ENCODE measurements at places on chromosomes 7 and 10.

GRCh38 chr7:2299870-2300512 lies 14.2 kb downstream of the SNX8 start:
- no peak for DNase-seq

DNA sequence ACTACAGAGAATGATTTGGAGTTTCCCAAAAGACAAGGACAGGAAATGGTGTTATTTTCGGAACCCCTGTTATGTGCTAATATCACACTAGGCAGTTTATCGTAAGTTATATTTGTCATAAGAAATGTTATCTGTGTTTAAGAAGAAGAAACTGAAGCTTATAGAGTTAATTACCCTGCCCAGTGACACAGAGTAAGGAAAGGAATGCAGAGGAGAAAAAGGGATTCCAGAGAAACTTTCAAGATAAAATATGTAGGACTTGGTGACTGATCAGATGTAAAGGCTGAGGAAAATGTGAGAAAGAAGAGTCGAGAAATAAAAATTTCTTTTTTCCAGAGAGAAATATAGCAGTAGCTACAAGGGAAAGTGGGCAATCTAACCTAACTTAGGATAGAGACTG lies 63.5 kb upstream of the ZNF746 start:
- DNase-seq, result no peak

DNA sequence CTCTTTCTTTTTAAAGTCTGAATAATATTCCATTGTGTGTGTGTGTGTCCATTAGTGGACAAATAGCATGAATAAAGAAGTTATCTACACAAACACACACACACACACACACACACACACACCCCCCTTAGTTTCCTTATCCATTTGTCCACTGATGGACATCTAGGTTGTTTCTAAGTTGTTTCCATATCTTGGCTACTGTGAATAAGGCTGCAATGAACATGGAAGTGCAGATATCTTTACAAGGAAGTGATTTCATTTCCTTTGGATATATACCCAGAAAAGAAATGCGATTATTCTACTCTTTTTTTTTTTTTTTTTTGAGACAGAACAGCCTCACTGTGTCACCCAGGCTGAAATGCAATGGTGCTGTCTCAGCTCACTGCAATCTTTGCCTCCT lies 113.5 kb downstream of the MBL2 start:
- no peak for DNase-seq

DNA sequence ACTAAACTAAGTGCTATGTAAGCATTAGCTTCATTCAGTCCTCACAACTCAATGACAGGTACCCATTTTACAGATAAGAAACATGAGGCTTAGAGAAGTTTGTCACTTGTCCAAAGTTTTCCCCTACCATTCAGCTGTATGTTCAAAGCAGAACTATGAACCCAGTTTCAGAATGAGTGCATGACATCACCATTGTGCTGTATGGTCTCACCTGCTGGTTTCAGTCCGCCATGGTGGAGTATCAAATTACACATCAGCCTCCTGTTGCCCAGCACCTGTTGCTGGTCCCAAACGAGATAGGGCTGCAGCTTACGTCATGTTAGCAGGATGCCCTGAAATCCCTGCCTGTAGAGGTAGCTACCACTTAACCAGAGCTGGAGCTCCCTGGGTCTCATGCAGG lies 95.0 kb downstream of the DYNC1I1 start:
- DNase-seq, result no peak

DNA sequence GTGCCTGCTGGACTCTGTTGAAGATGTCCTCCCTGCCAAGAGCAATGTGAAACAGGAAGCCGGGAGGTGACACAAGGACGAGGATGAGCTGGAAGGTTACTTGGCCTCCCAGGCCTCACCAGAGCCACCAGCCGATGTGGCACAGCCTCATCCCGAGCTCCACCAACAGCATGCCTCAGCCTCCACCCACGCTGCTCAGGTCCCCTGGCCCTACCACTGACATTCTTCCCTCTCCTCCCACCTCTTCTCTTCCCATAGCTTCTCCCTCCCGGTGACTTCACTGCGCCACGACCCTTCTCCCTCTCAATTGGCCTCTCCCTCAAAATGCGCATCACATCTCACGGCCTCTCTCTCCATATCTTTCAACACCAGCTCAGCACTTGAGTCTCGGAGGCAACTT lies 249.9 kb downstream of the SKAP2 start:
- no peak for DNase-seq

- no peak for DNase-seq
Measured at GRCh38 chr7:39624442-39624807, 1.1 kb downstream of the RALA start.

DNA sequence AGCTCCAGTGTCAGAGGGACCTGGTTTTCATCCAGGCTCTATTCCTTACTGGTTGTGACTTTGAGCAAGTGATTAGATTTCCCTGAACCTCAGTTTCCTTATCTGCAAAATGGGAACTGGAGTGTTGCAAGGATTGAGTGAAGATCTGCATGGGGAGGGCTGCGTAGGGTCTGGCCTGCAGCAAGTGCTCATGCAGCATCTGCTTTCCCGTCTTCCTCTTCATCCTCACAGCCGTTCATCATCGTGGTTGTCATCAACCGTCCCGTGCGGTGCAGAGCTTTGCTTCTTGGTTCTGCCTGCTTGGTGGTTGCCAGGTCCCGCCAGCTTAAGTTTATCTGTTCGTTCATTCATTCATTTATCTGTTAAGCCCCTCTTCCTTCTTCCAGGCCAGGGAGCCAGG lies 135.0 kb downstream of the GRK5 start:
- DNase-seq, result no peak

DNA sequence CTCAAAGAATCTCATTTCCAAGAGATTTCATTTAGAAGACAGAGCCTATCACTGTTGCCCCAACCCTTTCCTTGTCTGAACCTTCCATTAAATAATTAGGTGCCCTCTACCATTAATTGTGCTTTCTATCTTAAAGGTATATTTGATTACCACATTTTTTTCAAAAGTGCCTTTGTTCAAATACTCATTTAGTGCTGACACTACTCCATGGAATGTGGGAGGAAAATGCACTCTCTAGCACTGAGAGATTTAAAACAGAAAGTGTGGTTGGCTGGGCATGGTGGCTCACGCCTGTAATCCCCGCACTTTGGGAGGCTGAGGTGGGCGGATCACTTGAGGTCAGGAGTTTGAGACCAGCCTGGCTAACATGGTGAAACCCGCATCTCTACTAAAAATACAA lies 119.8 kb downstream of the CACNA2D1 start:
- DNase-seq, result no peak

GRCh38 chr10:62433181-62433692 lies 59.1 kb downstream of the ZNF365 start:
- DNase-seq, result no peak

GRCh38 chr7:94433224-94433623 lies 38.5 kb downstream of the COL1A2 start:
- DNase-seq, result no peak

DNA sequence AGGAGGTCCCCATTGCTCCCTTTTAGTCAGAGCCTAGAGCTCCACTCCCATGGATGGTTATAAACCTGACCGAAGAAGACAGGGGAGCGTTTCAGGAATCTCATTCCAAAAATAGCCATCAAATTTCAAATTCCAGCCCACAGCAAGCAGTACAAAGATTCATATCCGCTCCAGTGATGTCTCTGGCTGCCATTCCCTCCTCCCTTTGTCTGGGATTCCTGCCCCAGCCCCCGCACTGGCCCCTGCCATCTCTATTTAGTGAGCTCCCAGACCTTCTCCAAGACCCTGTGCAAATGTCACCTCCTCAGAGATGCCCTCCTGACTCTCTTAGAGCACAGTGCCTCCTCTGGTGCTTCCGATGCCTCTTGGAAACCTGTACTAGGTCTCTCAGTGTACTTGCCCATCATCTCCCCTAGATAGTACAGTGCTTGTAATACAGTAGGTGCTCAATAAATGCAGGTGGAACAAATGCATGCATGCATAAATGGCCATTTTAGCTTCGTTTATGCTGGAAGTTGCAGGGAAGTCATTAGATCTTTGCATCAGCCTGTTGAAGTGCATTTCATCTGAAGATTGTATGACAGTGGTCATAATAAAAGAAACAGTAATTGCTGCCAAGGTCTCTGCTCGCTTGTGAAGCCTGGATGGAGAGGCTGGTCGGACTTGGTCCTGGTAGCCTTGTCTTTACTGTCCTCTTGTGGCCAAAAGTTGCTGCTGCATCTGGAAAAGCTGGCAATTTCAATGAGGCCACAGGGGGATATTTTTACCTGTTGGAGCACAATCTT lies 32.0 kb upstream of the HABP2 start:
- DNase-seq, result peak; percentile 63

DNA sequence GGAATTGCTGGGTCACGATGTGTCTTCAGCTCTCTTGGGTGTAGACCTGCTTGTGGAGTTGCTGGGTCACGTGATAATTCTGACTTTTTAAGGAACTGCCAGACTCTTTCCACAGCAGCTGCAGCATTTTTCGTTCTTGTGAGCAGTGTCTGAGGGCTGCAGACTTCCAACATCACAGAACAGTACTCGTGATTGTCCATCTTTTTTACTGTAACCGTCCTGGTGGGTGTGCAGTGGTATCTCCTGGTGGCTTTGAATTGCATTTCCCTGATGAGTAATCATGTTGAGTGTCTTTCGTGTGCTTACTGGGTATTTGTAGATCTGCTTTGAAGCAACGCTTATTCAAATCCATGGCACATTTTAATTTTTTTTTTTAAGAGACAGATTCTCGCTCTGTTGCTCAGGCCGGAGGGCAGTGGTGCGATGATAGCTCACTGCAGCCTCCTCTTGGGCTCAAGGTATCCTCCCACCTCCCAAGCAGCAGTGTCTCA lies 22.7 kb downstream of the INPP5A start:
- DNase-seq, result no peak

DNA sequence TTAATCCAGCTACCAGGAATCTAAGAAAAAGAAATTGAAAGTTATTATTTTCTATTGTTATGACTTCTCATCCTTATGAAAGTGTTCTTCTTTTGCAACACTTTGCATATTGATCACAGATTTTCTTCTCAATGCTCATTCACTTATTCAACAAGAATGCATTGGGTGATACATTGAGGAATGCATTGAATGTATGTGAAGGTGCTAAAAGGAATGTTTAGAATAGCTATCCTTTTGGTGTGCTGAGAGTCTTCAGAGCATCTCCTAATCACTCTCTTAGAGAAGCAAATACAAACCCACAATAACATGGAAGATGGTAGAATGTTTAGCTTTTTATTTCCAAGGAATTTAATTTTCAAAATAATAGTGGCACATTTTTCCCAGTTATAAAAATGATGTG lies 122.1 kb upstream of the KMT2E start:
- DNase-seq, result no peak

DNA sequence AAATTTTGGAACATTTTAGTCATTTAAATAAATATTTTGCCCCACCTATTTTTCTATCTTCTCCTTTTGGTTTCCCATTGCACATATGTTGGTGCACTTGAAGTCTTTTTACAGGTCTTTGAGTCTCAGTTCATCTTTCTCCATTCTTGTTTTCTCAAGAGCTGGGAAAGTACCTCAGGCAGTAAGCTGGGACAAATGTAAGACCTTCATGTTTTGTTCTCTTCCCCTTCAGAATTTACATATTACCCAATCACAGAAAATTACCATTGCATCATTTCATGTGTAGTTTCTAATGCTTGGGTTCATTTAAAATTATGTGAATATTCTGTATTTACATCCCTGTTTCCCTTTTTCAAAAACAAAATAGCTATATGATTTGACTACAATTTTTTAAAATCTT lies 1150.0 kb upstream of the POT1 start:
- no peak for DNase-seq

GRCh38 chr7:6269527-6269926 lies 2.9 kb downstream of the CYTH3 start:
- no peak for DNase-seq

- DNase-seq, result no peak
Measured at GRCh38 chr10:114607358-114607998, 50.6 kb downstream of the ABLIM1 start.

DNA sequence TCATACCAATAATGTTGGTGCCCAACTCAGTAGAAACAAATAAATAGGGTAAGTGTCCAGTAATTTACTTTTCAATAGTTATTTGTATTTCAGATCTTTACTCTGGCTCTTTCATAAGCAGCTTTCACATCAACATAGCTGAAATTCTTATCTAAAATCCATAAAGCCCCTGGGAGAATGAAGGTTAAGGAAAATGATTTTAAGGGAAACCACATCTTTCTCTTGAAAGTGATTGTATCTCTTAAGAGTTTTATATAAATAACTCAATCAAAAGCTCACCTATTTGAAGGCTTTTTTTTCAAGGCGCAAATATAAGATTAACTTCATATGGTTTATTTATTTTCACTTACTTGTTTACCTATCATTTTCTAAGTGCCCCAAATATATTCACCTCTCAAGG lies 324.4 kb downstream of the HGF start:
- DNase-seq, result no peak

- no peak for DNase-seq
Measured at GRCh38 chr10:74433993-74434392, 283.0 kb downstream of the ADK start.

DNA sequence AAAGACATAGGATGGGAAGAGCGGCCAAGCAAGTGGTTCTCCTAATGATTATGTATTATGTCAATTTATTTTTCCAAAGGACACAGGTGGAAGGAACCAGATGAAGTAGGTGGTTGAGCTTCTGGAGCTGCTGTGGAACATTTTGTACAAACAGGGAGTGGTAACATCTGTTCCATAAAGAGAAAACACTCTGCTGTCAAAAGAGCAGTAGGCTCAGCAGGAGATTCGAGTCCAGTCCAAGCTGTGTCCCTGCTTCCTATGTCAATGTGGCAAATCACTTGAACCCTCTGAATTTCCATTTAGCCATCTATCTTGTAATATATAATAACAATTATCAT lies 448.0 kb upstream of the ANKRD30A start:
- no peak for DNase-seq
